ENCODE measurements at places on chromosomes 7 and 10.

DNA sequence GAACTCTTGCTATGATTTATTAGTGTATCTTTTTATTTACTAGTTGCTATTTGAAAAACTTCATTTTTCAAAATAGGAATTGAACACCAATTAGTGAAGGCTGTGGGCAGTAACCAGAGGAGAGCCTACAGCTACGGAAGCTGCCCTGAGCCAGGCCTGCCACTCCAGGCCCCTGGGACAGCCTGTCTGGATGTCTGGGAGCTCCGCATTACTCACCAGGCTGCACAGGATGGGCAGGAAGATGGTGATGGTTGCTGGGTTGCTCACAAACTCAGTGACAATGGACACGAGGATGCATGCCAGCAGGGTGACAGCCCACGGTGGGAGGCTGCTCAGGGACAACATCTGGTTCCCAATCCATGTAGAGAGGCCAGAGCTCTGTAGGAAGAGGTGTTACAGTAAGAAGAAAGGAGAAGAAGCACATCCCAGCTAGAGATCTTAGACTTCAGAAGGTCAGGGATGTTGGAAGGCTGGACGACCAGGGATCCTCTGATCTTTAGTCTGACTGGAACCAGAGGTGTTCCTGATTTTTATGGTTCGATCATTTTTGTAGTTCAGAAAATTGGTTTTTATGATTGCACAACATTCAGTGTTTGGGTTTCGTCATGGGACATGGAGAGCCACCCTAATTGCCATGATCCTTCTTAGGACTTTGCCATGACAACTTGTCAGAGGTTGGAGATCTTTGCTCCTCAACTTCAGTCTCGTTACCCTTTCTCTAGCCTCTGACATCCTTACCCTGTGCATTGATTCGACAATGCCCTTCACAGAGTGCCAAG is 23.2 kb downstream of the STMP1 start:
- H3K4me1 ChIP-seq = no peaks in the 10 kb centered on the region
- H3K4me3 ChIP-seq = no peak overlapping the region
- DNase-seq = no peak
- H3K27me3 ChIP-seq = no peaks in the 10 kb centered on the region
- H3K27ac ChIP-seq = no peak overlapping the region
- no peaks in the 10 kb centered on the region for H3K36me3 ChIP-seq

DNA sequence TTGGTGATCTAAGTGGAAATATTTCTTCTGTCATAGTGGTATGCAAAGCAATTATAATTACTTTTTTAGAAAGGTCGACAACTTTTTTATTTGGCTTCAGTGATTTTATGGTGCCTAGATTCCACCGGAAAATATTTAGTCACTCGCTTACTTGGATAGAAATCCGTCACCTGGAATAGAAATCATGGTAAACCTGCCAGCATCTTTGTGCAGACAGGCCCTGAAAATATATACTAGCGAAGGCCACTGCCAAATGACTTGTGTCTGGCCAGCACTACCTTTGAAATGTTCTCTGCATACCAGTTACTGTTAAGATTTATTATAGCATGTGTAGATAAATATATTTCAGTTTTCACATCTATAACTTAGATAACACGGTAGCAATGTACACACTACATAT is 226.4 kb downstream of the AGMO start:
- H3K4me1 ChIP-seq = no peaks in the 10 kb centered on the region
- H3K27me3 ChIP-seq = no peaks in the 10 kb centered on the region
- no peak overlapping the region for H3K27ac ChIP-seq
- no peaks in the 10 kb centered on the region for H3K36me3 ChIP-seq
- no peak overlapping the region for H3K4me3 ChIP-seq

- DNase-seq = no peak
- no peaks in the 10 kb centered on the region for H3K36me3 ChIP-seq
- H3K27me3 ChIP-seq = no peaks in the 10 kb centered on the region
- H3K4me3 ChIP-seq = no peak overlapping the region
These were observed 227.8 kb downstream of the CELF2 start for GRCh38 chr10:11245510-11245909.

DNA sequence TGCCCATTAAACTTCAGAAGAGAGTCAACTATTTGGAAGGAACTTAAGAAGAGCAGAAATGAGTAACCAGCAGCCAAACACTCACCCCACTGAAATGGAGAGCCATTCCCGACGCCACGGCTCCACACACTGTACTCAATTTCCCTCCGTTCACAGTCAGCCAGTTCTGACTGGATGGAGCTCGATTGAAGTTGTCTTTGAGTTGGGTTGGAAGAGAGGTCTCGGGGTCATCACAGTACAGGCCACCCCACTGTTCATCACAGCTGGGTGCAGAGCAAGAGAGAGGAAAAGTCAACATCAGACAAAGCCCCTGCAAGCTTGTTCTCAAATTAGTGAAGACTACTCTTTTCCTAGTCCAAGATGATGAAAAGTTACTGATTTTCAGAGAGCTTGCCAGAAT is 75.9 kb upstream of the SLC26A5 start:
- H3K27me3 ChIP-seq = no peaks in the 10 kb centered on the region
- no peak overlapping the region for H3K4me3 ChIP-seq
- no peak for DNase-seq
- no peak overlapping the region for H3K27ac ChIP-seq
- no peaks in the 10 kb centered on the region for H3K36me3 ChIP-seq

- peaks cover 16% of the 10 kb centered on the region for H3K4me1 ChIP-seq
- no peak overlapping the region for H3K4me3 ChIP-seq
- no peaks in the 10 kb centered on the region for H3K27me3 ChIP-seq
- no peak overlapping the region for H3K27ac ChIP-seq
These were observed 105.5 kb downstream of the TES start for GRCh38 chr7:116315803-116316202.

DNA sequence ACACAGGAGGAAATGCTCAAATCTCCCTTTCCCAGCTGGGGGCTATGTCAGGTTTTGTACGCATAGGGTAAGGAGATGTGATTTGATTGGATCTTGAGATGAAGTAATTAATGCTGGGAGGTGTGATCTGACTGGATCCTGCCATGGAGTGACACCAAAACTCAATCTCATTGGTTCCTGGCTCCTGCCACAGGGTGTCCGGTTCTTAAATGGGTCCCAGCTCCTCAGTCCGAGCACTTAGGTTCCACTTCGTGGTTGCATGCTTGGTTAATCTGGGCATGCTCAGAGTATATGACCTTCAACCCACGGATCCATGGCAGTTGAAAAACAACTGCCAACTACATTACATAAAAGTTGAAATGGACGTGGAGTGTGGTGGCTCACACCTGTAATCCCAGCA is 3.1 kb upstream of the ZNF12 start:
- H3K27me3 ChIP-seq = no peaks in the 10 kb centered on the region
- no peak overlapping the region for H3K27ac ChIP-seq
- no peak overlapping the region for H3K4me3 ChIP-seq
- no peak for DNase-seq
- peaks cover 17% of the 10 kb centered on the region for H3K4me1 ChIP-seq

DNA sequence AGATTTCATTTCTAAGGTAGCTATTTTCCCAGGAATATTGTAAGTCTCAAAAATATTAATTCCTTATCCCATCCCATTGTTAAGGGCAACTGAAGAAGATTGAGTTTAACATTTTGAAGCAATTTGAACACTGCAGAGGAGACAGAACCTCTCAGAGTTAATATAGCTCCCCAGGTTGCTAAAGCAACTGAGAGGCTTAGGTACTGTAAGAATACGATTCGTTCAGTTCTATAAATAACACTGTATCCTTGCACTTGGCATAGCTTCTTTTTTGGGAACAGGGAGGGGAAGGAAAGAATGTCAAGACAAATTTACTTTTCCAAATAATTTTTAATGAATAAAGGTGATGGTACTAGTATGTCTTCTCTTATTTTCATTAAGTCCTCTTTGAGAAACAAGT is 658.4 kb upstream of the CELF2 start:
- no peaks in the 10 kb centered on the region for H3K36me3 ChIP-seq
- H3K4me3 ChIP-seq = no peak overlapping the region
- H3K4me1 ChIP-seq = no peaks in the 10 kb centered on the region
- no peak for DNase-seq

- H3K27ac ChIP-seq = peak overlapping the region; percentile 82
- DNase-seq = peak; percentile 57
These were observed 595 bp upstream of the SUN1 start for GRCh38 chr7:831596-832166.

DNA sequence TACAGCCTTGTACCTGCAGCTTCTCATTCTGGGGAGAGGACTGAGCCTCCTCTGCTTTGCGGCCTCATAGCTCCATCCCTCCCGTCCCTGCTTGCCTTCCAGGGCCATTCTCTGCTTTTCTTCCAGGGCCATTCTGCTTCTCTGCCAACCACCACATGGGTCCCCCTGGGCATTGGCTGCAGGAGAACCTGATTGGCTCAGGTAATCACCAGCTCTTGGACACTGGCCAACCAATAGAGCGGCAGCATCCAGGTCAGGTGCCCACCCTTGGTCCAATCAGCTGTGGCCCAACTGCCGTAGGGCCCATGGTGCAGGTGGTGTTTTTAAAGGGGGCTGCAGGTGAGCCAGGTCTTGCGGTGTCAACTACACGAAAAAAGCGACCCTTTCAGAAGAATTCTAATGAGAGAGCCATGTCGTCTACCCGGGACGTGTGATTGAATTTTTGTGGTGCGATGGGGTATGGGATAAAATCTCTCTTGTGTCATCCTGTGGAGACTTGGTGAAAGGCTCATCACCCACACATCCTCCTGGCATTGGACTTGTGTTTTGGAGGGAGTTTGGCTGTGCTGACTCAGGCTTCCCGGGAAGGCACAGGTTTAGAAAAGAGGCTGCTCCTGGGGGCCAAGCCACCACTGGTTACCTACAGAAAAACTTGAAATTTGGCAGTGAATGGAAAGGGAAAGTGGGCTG is 46.0 kb upstream of the PODXL start:
- no peaks in the 10 kb centered on the region for H3K27me3 ChIP-seq
- no peak overlapping the region for H3K4me3 ChIP-seq
- H3K27ac ChIP-seq = no peak overlapping the region
- no peaks in the 10 kb centered on the region for H3K36me3 ChIP-seq
- no peak for DNase-seq

DNA sequence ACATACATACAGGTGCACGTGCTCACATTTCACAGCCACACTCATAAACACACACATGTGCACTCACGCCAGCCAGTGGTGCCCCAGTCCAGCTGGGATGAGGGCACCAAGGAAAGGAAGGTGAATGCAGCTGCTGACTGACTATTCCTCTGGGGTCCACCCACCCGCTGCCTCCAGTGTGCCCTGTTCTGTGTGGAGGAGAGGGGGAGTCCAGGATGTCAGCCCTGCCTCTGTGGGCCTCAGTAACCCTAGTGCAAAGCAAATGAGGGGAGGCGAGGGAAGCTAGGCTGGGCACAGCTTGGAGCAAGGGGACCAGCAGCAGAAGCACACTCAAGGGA is 57.6 kb downstream of the YKT6 start:
- H3K4me3 ChIP-seq = no peak overlapping the region
- no peak overlapping the region for H3K27ac ChIP-seq
- H3K36me3 ChIP-seq = no peaks in the 10 kb centered on the region
- H3K27me3 ChIP-seq = no peaks in the 10 kb centered on the region
- H3K4me1 ChIP-seq = peaks cover 11% of the 10 kb centered on the region

DNA sequence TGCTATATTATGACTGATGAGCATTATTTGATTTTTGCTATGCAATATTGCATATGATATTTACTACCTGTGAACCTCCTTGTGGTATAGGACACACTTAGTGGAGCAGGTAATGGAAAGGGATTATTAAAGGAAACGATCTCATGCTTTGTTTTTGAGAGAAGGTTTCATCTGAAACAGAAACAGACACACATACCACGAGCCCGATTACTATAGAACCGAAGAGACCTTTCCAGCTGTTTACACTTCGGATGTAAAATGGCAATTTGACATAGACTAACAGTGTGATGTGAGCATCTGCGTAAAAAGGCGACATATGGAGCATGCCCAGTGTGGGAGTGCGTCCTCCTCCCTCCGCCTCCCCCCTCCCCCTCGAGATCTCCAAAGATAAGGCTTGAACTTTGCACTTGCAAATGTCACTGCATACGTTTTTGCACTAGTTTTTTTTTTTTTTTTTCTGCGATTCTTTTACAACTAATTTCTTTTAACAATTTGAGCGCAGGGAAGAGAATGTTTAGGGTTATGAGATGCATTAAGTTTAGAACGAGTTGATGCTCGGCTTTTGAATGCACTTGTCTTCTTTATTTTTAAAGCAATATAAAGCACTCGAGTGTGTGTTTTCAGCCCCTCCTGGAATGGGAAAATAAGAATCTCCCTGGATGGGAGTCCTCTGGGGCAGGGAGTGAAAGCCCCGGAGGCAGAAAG is 251.0 kb downstream of the NSUN6 start:
- H3K36me3 ChIP-seq = no peaks in the 10 kb centered on the region
- H3K4me1 ChIP-seq = peaks cover 13% of the 10 kb centered on the region
- no peak overlapping the region for H3K4me3 ChIP-seq
- H3K27me3 ChIP-seq = no peaks in the 10 kb centered on the region

DNA sequence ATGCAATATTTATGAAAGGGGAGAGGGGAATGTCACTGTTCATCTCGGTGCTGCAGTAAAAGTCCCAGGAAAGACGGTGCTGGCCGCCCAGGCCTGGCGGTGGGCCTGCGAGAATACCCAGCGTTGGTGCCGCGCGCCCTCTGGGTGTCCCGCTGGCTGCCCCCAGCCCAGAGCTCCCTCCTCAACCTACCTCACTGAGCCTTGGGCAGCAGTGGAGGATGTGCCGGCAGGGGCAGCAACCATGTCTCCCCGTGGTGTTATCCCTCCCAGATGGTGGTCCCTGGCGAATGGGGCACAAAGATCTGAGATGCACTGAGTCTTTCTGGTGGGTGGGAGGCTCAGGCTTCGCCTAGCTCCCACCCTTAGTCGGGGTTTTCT is 9.5 kb upstream of the TLX1 start:
- H3K36me3 ChIP-seq = no peaks in the 10 kb centered on the region
- no peak overlapping the region for H3K4me3 ChIP-seq

- H3K27ac ChIP-seq = no peak overlapping the region
- H3K4me1 ChIP-seq = peaks cover 16% of the 10 kb centered on the region
- H3K27me3 ChIP-seq = no peaks in the 10 kb centered on the region
- no peak for DNase-seq
These were observed 6.2 kb downstream of the BUB3 start for GRCh38 chr10:123160311-123160980.

DNA sequence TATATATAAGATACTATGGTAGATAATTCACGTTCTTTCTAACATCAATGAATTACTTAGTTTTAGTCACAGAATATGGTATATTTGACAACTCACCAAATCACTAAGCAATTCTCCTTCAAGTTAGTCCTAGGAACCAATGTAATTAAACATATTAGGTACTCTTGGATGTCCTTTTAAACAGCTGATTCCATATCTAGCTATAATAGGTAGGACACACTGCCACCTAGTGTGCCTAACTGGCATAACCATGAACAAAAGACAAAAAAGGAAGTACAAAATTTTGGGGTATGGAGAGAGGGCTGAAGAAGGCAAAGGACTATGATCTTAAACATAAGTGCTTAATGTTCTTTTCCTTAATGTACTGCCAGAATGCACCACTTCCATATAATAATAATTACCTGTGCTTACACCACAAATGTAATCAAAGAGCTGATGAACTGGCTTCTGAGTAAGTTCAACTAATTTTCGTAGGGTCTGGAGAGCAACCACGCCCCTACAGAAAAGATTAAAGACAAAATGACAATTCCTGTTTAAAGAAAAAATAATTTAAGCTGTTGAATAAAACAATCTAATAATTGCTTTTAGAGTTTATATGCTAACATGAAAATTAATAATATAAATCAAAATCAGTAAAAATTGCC is 28.7 kb downstream of the PNPLA8 start:
- no peak overlapping the region for H3K27ac ChIP-seq
- H3K27me3 ChIP-seq = no peaks in the 10 kb centered on the region
- no peak overlapping the region for H3K4me3 ChIP-seq
- no peaks in the 10 kb centered on the region for H3K36me3 ChIP-seq

GRCh38 chr7:51273360-51273759 is 43.2 kb downstream of the COBL start:
- H3K27ac ChIP-seq = no peak overlapping the region
- H3K4me3 ChIP-seq = no peak overlapping the region
- no peaks in the 10 kb centered on the region for H3K27me3 ChIP-seq
